Stimulated activated naive CD4-positive, alpha-beta T cell treated with Interleukin-2 at 50 U/mL for 16 hours (primary cell): ENCODE measurements at places on chromosomes 2 and 18.

GRCh38 chr2:47152803-47153202, 2.3 kb downstream of the STPG4 start:
- DNase-seq, result no peak

GRCh38 chr2:157684940-157685466, 56.3 kb upstream of the ACVR1C start:
- no peak for DNase-seq

DNA sequence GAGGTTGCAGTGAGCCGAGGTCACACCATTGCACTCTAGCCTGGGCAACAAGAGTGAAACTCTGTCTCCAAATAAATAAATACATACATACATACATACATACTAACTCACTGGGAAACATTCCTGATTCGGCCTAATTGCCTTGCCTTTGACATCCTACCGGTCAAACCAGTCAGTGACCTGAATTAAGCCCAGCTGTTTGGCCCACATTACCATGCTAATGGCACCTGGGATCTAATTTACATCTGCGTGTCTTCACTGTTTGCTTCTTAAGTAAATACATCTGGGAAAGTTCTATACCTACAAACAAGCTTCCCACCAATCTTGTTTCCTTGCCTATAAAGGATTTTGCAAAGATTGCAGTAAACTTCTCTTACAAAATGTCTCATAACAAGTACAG, 230.2 kb upstream of the ZC3H15 start:
- DNase-seq, result no peak

DNA sequence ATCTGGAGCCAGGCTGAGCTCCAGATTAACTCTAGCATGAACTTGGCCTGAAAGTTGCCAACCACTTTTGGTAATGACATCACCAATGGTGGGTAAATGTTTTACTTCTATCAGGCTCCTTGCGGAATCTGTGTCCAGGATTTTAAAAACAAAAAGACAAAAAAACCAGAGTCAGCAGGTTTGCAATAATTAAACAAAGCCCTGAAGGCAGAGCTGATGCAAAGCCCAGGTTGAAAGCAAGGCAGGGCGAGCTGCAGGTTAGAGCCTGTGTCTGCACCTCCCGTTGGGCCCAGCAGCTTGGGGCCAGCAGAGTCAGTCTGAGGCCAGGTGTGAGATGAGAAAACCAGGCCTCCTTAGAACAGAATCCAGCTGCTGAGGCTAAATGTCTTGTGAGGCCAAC, 29.1 kb upstream of the ALK start:
- DNase-seq, result no peak

DNA sequence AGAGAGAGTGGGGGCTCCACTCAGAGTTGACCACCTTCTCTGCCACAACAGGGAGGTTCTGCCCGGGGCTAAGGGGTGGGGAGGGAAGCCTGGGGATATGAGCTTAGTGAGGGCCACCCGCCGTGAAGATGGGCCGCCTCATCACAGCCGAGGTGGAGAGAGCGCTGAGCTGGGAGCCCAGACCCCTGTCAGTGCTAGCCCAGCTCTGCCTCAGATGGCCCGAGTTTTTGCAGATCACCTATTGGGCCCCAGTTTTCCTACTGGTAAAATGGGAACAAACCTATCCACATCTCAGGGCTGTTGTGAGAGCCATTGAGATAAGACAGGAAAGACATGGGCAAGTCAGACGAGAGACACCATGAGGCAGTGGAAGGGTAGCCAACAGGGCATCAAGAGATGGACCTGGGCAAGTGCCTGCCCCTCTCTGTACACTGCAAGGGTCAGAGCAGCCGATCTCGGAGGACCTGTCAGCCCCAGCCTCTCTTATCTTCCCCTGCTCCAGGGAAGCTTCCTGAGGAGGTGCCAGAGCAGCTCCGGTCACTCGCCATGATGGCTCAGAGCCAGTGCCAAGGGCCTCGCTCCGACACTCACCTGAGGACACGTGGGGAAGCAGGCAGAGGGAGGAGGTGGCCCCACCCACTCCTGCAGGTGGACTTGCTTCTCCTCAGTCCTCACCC, 88.9 kb downstream of the MCFD2 start:
- DNase-seq, result no peak

DNA sequence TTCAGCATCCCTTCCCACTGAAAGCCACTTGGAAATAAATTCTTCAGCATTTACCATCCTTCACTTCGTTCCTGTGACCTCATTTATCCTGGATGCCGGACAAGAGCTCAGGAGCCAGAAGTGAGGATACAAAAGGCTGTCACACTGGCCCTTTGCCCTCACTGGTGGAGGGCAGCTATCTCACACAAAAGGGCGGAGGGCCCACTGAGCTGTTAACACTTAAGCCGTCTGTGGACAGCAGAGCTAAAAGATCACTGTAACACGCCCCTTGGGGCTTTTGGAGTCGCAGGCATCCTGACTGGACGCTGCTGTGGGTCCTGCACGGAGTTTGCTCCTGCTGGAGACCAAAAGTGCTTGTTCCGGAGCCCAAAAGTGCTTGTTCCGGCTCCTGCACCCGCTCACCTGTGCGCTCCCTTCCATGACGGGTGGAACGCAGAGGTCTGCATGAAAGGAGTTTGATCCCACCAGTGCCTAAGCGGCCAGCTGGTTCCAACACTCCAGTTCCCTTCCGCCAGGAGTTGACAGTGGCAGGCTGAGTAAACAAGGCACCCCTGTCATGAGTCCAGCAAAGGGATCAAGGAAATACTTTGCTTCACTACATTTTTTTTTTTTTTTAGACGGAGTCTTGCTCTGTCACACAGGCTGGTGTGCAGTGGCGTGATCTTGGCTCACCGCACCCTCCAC, 572.0 kb upstream of the LINC00305 start:
- no peak for DNase-seq

DNA sequence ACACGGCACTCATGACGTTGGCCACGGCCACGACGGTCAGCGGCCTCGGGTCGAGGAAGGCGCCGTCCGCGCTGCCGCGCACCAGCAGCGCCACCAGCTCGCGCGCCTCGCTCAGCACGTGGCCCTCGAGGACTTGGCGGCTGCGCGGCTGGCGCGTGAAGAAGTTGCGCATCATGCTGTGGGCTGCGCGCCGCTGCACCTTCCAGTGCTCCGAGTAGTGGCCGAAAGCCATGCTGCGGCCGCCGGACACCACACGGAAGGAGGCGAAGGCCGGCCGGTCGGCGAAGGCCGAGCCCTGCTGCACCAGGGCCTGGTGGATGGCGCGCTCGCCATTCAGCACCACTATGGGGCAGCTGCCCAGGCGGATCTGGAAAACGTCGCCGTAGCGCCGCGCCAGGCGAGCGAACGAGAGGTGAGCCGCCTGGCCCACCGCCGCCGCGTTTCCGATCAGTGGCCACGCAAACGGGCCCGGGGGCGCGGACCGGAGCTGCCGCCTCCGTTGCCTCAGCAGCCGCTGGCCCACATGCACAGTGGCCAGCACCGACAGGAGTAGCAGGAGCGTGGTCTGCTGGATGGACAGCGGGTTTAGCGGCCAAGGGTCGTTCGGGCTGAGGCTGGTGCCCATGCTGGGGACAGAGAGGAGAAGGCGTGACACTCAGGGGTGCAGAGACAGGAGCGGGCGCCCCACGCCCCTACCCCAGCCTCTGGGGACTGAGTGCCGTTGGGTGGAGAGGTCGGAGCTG, 1.0 kb downstream of the CYP1B1 start:
- DNase-seq, result no peak

DNA sequence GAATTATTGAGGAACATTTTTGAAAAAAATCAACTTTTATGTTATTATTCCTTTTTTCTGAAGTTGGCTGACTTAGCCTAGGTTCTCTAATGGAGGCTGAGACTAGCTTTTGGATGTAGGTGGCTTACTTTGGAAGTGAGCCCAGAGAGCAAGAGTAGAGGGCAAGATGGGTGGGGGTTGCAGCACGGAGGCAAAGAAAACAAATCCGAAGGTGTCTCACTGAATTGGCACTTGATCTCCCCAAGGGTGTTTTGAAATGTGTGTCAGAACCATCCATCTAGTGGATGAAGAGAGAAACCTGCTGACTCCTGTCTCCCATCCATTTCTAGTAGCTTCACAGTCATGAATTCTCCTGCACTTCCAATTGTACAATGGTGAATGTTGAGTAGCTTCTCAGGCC, 390.7 kb downstream of the TMEM182 start:
- no peak for DNase-seq

DNA sequence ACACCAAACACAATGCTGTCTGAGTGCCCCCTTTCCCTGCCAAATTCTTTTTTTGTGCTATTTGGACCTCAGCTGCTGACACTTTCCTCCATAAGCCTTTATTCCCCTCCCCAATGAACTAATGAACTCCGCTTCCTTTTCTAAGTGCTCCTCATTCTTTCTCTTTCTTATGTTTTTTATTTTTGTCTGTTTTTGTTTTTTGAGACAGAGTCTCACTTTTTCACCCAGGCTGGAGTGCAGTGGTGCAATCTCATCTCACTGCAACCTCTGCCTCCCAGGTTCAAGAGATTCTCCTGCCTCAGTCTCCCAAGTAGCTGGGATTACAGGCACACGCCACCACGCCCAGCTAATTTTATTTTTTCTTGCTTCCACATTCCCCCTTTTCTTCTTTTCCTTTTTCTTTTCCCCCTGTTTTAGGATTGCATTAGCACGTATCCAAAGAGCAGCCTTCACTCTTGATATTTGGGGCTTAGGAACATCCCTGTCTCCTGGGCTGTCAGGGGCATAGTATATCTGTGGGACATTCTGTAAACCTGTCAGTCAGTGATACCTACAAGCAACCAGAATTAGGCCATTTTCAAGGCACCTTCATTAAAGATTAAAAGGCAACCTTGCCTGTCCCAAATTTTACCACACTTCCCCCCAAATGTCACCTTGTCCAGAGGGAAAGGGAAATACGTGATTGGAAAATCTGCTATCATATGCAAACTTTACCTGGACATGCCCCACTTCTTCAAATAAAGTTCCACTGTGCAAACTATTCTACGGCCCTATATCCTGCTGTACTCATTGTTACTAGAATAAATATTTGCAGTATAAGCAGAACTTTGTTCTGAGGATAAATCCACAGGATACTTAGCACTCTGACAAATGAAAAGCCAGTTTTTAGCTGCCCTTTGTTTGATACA, 65.1 kb upstream of the ACSL3 start:
- no peak for DNase-seq

DNA sequence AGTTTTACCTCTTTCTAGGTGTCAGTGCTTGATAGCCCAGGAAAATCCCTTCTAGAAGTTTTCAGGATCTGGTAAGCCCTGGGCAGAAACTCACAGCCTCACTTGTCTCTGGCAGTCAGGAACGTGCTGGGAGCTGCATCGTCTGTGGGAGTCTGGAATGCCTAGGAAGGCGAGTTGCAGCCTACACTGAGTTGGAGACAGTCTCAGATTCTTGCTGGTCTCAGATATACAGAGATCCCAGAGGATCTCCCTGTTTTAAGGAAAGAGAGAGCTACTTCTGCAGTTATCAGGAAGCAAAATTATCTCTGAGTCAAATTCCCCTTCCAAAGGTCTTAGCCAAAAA, 104.4 kb upstream of the CDC42EP3 start:
- DNase-seq, result no peak

DNA sequence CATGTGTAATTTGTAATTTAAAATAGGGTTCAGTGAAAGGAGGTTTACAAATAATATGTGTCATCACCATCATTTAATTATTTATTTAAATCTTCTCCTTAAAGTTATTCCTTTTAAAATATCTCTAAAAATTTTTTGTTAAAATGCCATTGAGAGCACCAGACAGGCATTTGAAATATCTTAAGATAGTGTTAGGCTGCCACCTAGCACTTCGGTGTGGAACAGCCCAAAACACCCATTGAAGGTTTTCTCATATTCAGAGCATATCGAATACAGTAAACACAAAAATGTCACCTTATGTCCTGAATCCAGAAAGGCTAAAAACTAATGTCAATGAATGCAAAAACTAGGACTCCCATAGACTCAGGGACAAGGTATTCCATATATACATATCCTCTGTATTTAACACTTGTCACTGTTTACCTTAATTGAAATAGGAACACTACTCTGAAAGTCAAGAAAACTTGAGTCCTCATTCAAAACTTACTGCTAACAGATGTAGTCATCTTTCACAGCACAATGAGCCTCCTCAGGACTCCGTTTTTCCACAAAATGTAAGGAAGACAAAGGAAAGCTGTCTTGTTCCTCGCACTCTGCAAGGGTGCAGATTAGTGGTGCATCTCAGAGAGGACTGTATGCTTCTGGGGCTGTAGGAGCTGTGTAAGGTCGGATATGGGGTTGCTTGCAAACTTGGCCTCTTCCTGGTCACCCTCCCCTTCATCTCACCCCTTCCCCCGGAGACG, 329.5 kb downstream of the PAX3 start:
- no peak for DNase-seq

- DNase-seq, result no peak
Observed at GRCh38 chr2:8511868-8512612, 169.8 kb upstream of the ID2 start.

- peak; percentile 31 for DNase-seq
Observed at GRCh38 chr2:174607989-174608865, 10.6 kb upstream of the WIPF1 start.
